Natural killer cell treated with Interleukin-12 subunit alpha and Interleukin-12 subunit beta and Interleukin-15 and Interleukin-18, amount 100 ng/mL, for 72 hours (primary cell): ENCODE measurements at places on chromosomes 3 and 15. TPM values are rescaled to one million over a fixed set of nuclear protein-coding genes. Genes with fewer than 3 reads are reported as not detected.

Gene PTPRG
- total RNA-seq = 0.33 TPM

GRCh38 chr3:194900854-194901522 lies 215.3 kb downstream of the FAM43A start:
- DNase-seq = no peak

- DNase-seq = no peak
Observed at GRCh38 chr3:71163198-71163918, 420.2 kb downstream of the FOXP1 start.

DNA sequence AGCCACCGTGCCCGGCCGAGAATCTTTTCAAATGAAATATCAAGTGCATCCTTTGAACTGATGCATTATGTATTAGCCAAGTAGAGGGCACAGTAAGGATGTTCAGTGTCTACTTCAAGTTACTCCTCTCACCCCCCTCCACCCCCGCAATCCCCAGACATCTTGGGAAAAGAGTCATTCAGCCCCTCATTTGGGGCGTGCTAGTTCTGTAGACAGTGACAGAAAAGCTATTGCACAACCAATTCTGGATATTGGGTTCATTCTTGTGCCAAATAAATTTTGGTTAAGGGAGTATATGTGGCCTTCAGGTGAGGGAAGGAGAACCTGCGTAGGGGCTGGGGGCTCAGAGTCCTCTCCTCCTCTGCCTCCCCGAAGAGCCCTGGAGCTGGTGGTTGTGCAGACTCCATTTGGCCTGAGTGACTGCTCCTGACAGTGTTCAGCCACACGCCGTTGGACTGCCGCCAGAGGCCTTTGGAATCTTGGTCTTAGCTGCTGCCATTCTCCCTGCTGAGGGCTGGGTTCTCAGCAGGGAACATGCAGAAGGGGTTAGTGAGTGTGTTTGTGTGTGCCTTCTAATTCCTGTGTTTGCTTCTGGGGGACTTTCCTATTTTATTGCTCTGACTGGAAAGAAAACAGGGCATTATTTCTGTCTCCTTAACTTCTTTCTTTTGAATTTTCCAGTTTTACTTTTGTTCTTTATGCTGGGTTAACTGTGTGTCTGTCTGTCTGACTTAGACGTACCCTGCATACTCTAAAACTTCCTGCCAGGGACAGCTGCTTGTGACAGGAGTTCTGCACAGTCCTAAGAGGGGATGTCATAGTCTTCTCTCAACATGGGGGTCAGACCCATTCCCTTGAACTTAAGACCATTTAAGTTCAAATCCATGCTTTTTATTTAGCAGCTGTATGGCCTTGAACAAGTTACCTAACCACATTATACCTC lies 21.0 kb downstream of the RARB start:
- no peak for DNase-seq

DNA sequence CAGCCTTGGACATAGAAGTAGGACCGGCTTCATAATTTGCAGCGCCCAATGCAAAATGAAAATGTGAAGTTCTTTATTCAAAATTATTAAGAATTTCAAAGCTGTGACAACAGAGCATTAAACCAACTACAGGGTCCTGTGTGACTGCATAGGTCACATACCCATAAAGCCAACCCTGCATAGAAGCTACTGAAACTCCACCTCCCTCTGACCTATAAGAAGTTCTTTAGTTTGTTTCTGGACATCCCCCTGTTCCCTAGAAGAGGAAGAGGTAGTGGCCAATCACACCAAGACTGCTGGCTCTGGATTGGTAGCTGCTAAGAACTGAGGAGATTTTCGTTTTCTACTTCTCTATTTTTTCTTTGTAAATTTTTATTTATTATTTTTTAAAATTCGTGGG lies 9.0 kb upstream of the SELENOT start:
- DNase-seq = no peak
